Stimulated activated CD8-positive, alpha-beta memory T cell treated with anti-CD3 and anti-CD28 coated beads, Interleukin-15, amount 100 ng/mL, for 48 hours (primary cell): ENCODE measurements at places on chromosomes 12 and 14.

DNA sequence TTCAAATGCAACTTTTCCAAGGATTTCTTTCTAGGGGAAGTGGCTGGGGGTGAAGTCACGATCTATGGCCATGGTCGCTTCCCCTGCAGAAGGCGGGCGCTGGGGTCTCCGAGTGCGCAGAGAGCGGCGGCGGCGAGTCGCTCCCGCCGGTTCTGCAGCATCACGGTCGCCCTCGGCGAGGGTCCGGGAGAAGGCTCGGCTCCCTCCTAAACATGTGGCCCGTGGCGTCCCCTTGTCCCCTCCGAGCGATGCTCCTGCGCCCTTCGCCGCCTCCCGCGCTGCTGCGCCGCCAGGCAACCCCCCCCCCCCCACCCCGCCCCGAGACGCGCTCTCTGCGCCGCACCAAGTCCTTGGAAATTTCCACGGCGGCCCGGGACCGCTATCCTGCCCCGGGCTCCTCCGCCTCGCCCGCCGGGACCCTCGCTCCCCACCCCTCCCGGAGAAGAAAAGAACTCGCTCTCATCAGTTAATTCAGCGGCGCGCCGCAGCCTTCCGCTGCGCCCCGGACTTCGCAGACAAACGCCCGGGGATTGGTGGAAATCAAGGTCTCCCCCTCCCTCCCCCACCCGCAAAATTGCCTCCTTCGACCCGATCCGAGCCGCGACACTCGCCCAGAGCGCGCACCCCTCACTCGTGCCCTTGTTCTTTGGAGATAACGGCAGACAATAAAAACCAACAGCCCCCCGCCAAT lies at the start of gene ST8SIA1:
Gene ST8SIA1, minus strand, starts transcription at position 298 of the 691 bp plus-strand sequence. CDS start 475 bp downstream, outside the sequence.
- peak; percentile 29 for DNase-seq

DNA sequence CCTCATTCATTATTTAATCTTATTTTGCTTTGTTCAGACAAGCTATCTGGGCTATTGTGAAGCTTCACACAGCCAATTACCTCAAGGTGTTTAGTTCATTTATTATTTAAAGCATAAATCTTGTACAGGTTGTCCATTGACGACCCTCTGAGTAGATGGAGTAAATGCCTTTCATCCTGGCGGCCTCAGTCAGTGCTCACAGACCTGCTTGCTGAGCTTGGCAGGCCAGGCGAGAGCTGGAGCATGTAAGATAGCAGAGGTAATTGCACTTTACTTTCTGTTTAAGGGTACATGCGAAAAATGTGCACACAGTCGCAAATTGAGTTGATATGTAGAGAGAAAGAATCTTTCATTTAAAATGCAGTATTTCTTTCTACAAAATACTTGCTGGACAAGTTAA lies 224.4 kb downstream of the NPAS3 start:
- DNase-seq: no peak

- no peak for DNase-seq
These were observed 174.8 kb upstream of the ATF7IP start for GRCh38 chr12:14190694-14191093.

DNA sequence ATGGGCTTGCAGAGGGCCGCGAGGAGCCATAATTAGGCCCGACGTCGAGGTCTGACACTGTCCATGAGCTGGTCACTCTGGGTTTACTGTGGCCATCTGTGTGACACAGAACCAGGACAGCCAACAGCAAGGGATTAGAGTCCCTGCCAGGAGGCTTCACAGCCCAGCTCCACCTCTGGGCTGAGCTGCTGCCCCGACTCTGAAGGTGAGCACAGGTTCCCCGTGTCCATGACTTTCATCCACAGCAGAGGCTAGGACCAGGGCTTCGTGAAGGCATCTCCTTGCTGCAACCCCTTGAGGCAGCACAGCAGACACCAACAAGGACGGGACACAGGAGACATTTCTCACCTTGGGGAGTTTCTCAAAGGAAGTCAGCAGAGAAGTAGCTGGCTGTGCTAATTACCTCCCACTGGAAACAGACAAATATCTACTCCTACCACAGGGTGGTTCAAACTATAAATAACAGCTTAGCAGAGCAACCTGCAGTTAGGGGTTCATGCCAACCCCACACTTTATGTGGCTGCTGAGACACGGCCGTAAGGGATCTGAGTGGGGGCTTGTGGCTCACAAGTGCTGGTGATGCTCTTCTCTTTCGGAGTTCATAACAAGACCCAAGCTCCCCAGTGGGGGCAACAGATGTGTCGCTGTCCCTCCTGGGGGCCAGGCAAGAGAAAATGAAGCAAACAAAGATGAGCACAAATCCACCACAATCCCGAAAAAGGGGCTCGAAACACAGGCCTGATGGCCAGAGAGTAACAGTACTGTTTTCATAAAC lies 29.2 kb downstream of the ZFYVE21 start:
- DNase-seq: no peak

GRCh38 chr12:110689281-110690126 lies 589 bp upstream of the HVCN1 start:
- DNase-seq: peak; percentile 44

GRCh38 chr14:26702721-26703230 lies 104.9 kb upstream of the NOVA1 start:
- DNase-seq: no peak

- DNase-seq: no peak
These were observed 9.3 kb downstream of the RILPL2 start for GRCh38 chr12:123427036-123427769.

- DNase-seq: no peak
These were observed 197.1 kb downstream of the RGS6 start for GRCh38 chr14:72129291-72129690.

DNA sequence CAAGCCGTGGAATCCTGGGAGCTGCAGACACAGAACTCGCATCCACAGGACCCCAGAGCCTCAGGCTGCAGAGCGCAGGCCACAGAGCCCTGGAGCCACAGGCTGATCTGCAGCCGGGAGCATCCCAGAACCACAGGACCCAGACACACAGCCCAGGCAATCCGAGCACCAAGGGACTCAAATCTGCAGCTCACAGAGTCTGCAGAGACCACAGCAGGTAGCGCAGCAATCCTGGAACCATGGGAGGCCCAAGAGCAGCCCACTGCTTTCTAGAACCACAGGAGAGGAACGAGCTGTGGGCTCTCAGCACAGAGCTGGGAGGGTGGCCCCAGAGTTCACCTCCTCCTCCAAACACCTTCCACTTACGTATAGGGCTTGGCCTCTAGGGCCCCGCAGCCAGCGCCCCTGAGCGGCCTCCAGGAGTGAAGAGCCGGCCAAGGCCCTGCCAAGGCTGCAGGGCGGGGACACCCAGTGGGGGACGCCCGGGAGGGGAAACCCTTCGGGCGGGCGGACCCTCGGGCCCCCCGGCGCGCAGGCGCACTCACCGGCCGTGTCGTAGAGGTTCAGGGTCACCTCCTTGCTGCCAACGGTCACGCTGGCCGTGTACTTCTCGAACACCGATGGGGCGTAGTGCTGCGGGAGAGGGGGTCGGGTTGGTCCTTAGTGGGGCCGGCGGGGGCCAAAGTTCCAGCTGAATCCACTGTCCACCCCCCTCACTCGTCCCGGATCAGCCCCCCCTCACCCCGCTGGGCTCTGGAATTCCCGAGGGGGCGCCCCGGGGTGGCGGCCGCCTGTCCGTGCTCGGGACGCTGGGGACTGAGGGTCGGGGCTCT lies 665 bp downstream of the RHOF start:
- DNase-seq: no peak

GRCh38 chr12:70180130-70180529 lies 63.1 kb upstream of the CNOT2 start:
- DNase-seq: no peak
